ENCODE measurements at places on chromosomes 11 and 22. TPM values are rescaled to one million over a fixed set of nuclear protein-coding genes. Genes with fewer than 3 reads are reported as not detected.

GRCh38 chr22:46587061-46587460, 33.1 kb upstream of the GRAMD4 start:
- DNase-seq = no peak

DNA sequence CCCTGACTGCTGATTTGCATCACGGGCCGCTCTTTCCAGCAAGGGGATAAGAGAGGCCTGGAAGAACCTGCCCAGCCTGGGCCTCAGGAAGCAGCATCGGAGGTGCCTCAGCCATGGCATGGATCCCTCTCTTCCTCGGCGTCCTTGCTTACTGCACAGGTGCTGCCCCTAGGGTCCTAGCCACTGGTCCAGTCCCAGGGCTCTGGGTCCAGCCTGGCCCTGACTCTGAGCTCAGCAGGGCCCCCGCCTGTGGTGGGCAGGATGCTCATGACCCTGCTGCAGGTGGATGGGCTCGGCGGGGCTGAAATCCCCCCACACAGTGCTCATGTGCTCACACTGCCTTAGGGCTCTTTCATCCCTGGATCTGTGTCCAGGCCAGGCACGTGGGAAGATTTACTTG, 7.0 kb upstream of the IGLL5 start:
- no peak for DNase-seq

- no peak for DNase-seq
Observed at GRCh38 chr11:72543849-72544542, 109.7 kb upstream of the CLPB start.

- DNase-seq = no peak
Observed at GRCh38 chr11:36268337-36268985, 20.8 kb downstream of the COMMD9 start.

OR8D1 gene
- total RNA-seq = not detected
